ENCODE measurements at places on chromosomes 1 and 21.

GRCh38 chr1:32521165-32521564 lies 18.1 kb upstream of the ZBTB8A start:
- no peak for DNase-seq

- DNase-seq = no peak
Observed at GRCh38 chr1:207972337-207972736, 61.4 kb upstream of the CD34 start.

DNA sequence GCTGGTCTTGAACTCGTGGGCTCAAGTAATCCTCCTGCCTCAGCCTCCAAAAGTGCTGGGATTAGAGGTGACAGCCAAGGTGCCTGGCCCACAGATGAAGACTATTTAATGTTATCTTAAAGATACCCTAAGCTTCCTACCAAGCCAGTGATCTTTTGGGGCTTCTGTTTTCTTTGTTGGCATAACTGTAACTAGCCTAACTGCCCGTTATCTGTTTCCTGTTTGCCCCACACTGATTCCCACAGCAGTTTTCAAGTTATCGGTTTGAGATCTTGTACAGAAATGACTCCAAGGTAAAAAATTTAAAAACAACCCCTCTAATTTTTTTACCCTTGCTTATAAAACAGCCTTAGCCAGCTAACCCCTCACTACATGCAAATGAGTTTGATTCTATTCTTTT lies 12.4 kb downstream of the SELL start:
- no peak for DNase-seq

- no peak for DNase-seq
Observed at GRCh38 chr1:155882235-155882634, 22.9 kb downstream of the SYT11 start.

DNA sequence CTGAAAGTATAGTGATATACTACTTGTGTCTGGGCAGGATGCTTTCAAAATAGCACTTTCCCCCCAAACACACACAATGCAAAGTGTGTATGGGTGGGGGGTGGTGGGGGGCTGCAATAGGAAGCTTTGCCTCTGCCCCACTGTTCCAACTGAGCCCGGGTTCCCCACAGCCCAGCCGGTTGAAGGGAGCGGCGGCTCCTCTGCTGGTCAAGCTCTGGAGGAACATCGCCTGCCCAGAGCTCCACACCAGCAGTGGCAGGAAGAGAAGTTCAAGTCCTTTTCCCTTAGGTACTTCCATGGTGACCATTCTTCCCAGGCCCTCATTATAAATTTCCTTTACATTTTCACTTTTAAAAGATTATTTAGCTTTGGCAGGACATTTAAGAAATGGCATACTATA lies 74.9 kb downstream of the CAPZB start:
- DNase-seq = no peak

GRCh38 chr1:116020668-116021272 lies 44.5 kb downstream of the SLC22A15 start:
- peak; percentile 25 for DNase-seq

- no peak for DNase-seq
Observed at GRCh38 chr21:41065539-41065938, 102.4 kb upstream of the BACE2 start.

- no peak for DNase-seq
Observed at GRCh38 chr21:24260751-24261150, 1346.5 kb downstream of the MRPL39 start.

GRCh38 chr1:77371396-77371795 lies 89.6 kb downstream of the AK5 start:
- no peak for DNase-seq

- DNase-seq = no peak
Observed at GRCh38 chr1:182977480-182977879, 24.5 kb upstream of the SHCBP1L start.

- no peak for DNase-seq
Observed at GRCh38 chr1:180117764-180118116, 36.9 kb upstream of the QSOX1 start.

DNA sequence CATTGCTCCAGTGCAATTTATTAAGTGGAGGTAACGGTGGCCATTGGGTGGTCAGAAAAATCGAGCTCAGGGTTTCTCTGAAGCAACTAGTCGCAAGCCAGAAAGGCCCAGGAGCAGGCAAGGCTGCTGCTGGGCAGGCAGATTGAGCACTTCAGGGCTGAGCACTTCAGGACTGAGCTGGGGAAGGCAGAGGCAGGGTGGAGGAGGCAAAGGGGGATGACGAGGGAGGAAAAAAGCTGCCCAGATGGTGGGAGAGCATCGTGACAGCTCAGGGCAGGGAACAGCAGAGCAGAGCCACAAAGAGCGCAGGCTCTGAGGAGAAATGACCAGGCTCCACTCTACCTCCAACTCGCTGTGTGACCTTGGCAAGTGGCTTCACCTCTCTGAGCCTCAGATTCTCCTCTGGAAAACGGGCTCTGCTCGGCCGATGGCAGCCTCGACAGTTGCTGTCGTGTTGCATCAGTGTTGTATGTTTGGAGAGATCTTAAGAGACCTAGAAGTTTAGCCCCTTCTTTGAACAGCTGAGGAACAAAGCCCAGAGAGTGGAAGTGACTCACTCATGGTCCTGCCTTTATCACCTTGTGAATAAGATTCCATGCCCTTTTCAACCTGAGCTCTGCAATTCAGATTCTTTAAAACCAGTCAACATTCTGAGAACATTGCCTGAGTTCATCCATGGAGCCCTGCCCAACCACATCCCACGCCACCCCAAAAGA lies 141.4 kb downstream of the SYF2 start:
- no peak for DNase-seq

DNA sequence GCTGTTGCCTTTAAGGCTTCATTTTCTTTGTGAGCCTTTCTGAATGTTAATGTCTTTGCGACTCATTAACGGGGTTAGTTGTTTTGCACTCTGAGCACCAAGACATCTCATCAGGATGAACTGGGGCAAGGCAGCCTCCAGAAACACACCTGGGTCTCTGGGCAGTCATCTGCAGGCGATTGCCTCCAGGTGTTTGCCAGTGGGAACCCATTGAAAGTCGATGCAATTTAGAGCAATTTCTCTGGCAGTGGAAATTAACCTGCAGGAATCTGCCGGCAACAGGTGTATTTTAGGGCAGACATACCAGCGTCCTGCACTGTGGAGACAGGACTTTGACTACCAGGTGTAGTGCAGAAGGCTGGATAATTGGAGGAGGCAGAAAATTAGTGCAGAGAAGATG lies 661.0 kb upstream of the PTBP2 start:
- no peak for DNase-seq

- DNase-seq = peak; percentile 95
Observed at GRCh38 chr1:159009704-159010361, at the start of gene IFI16. IFI16 (plus strand) TSS chr1:159009907; CDS start chr1:159014681, 4,774 bp downstream.

- DNase-seq = no peak
Observed at GRCh38 chr1:209105701-209106100, 477.8 kb upstream of the CAMK1G start.

GRCh38 chr1:243301059-243301458 lies 45.2 kb downstream of the SDCCAG8 start:
- DNase-seq = no peak

GRCh38 chr1:157834430-157834829 lies 7.2 kb downstream of the CD5L start:
- DNase-seq = no peak

- DNase-seq = no peak
Observed at GRCh38 chr1:40754201-40754600, 29.4 kb upstream of the KCNQ4 start.

GRCh38 chr1:9321480-9321849 lies 28.8 kb downstream of the SPSB1 start:
- DNase-seq = no peak

DNA sequence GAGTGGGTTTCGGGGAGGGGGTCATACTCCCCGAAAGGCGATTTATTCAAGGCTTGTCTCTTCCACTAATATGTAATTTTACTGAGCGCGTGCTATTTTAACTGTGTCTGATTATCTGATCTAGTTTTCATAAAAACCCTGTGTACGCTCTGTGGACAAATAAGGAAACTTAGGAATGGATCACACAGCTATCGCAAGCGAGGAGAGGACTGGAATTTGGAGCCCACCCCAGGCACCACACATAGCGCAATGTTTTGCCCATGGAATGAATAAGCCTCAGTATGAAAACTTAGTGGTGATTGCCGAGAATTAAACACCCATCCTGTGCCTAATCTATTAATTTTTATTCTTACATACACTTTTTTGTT lies 9.8 kb upstream of the RAB42 start:
- DNase-seq = peak; percentile 57

DNA sequence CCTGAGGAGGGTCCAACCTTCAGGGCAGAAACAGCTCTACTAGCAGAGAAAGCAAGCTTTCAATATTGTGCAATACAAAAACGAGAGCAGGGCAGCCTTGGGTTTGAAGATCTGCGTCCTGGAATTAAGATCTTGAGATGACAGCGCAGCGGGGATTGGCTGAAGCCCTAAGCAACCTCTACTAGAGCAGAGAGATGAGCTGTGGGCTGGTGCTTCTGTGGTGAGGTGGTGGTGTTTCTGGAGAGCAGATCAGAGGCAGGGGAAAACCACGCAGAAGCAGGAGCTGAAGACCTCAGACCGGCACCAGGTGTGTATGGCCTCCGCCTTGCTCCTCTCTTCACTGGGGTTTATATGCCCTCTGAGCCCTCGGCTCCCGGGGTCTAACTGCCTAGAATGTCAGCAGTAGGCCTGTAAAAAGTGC lies 12.5 kb downstream of the TRAF3IP3 start:
- DNase-seq = no peak

GRCh38 chr21:46110499-46111192 lies 12.7 kb downstream of the COL6A2 start:
- peak; percentile 30 for DNase-seq

GRCh38 chr1:23615423-23615822 lies 56.1 kb upstream of the ID3 start:
- no peak for DNase-seq

DNA sequence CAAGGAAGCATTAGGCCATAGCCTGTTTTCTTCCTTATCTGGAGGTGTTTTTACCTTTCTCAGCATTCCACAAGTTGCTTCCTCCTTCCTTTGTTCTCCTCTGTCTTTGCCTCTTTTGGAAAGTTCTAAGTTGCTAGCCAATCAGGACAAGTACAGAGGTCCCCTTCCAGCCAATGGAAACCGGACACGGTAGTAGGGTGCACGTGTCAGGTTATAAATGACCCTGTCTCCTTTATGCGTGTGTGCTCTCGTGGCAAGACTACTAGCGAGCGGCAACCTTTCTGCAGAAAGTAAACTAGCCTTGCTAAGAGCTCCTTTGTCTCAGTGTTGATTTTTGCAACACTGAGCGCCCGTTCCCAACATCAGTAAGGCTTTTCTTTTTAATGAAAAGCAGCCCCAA lies 1.5 kb upstream of the ACADM start:
- no peak for DNase-seq

- DNase-seq = no peak
Observed at GRCh38 chr21:17514124-17514845, 1.4 kb downstream of the CXADR start.

DNA sequence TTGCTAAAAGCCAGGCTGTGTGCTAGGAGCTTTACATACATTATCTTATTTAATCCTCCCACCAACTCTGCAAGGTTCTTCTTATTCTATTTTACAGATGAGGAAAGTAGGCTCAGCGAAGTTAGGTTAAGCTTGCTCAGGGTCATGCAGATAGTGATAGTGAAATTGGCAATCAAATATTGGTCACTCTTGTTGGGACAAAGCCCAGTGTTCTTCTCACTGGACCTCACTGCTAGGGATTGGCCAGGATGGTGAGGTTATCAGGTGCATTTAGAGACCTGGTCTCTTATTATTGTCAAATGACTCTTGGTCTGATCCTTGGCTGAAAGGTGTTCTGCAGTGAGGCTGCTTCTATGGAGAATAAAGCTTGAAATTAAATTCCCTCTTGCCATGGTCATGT lies 145.1 kb downstream of the CNIH3 start:
- DNase-seq = no peak

DNA sequence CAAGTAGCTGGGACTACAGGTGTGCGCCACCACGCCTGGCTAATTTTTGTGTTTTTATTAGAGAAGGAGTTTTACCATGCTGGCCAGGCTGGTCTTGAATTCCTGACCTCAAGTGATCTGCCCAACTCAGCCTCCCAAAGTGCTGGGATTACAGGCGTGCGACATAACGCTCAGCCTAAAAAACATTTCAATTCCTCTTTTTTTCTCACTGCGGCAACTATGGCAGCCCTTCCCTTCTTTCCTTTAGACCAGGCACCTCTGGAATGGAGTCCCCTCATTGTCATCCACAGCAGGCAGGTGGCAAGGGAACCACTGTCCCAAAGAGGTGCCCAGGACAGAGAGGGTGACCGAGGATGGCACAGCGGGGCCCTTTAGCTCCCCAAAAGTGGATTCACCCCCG lies 14.1 kb downstream of the CEP104 start:
- DNase-seq = no peak

DNA sequence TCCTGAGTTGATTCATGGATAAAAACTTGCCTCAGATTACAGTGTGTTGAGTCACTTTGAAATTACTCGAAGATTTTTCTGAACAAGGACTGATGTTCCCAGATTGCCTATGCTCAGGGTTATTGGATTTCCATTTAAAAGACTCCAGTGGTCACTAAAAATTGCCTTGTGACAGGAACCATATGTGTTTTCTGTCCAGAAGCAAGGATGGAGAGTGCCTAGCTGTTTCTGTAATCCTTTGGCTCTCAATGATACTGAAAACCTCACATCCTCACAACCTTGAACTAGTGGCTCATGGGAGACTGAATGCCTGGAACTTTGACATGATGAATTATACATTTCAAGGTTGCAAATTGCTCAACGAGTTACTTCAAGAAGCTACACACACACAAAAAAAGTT lies 1271.8 kb downstream of the BRINP3 start:
- DNase-seq = peak; percentile 2

DNA sequence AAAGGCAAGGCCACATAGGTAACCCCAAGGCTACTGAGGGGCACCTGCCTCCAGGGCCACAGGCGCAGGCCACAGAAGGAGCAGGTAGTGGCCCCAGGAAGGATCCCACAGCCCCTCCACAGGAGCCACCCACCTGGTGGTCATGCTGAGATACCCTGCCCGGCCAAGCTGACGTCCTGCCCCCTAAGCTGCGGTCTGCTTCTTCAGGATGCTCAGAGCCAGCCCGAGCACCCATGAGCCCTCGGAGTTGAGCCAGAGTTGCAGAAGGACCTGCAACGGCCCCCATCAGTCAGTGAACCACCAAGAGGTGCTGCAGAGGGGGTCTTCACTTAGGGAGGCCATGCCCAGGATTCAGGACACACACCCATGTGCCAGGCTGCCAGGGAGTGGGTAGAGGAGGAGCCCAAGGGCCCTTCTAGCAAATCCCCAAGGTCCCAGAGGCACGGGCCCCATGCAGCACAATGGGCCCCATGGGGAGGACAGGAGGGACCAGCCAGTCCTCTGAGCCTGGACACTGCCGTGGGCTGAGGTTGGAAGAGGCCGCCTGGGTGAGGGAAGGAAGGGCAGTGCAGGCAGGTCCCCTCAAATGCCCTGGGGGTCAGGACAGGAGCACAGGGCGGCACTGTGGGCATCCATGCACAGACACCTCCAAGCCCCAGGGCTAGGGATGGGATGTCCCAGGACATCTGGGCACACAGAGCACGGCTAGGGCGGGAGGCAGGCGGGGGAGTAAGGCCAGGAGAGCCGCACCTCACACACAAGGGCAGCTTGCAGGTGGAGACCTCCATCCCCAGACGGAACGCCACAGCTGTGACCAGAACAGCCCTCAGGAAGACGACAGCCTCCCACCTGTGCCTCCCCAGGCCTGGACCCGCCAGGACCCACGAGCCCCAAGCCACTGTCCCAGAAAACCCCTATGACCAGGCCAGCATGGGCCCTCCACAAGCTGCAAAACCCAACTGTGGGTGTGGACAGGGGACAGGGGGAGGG lies 20.5 kb downstream of the WNT9A start:
- no peak for DNase-seq

GRCh38 chr1:4452701-4453100 lies 201.7 kb upstream of the AJAP1 start:
- peak; percentile 22 for DNase-seq

Measured in muscle of leg (tissue), 16 donors.